GM23248 (cell line): ENCODE measurements at places on chromosomes 7 and 10. TPM values are rescaled to one million over a fixed set of nuclear protein-coding genes. Genes with fewer than 3 reads are reported as not detected.

DNA sequence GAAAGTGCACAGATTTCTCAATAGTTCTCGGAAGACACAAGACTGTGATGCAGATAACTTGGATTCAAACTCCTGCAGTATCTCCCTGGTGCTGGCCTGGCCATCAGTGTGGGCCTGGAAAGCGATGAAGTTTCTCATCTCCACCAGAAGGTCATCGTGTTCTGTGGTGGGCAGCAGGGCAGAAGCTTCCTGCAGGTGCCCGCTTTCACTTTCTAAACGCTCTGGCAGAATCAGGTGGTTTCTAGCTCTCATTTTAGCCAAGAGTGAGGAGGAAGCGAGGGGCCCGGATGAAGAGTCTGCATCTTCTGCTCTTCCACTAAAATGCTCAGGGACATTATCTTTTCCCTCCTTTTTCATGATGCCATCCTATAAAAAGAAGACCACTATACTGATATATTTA lies 63.0 kb upstream of the DRGX start:
- H3K4me1 ChIP-seq = no peaks in the 10 kb centered on the region
- no peak overlapping the region for H3K4me3 ChIP-seq

DNA sequence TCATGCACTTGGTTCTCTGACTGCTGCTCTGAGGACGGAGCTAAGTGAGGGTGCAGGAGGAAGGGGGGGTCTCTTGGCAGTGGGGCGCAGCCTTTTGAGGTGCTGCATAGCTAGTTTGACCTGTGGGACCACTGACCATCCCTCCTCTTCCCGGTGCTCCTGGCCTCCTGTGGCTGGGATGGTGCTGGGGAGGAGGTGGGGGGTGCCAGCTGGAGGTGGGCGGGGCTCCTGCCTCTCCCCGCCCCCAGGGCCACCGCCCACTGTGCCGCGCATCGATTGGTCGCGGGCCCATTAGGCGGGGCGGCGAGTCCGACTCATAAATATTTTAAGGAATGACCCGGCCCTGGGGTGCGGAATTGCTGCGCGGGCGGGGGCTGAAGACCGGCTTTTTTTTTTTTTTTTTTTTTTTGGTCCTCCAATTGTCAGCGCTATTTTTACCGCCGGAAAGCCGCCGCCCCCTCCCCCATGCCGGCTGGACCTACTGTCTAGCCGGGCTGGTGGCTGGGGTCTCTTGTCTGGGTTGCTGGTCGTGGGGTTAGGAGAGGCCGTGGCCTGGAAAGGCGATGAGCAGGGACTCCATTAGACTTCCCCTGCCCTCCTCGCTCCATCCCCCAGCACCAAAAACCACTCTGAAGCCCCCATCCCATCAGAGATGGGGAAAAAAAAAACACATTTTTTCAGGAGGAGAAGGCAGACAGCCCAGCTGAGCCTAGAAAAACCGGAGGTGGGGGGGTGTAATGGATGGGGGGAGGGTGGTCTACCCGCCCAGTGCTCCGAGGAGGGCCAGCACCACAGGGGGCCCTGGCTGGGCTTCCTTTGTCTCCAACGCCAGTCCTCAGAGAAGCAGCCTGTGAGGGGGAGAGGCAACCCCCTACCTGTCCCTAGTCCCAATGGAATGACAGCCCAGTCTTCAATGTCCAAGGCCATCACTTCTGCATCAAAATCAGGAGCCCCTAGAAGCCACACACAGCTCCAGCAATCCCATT lies 6.4 kb downstream of the SH2B2 start:
- no peaks in the 10 kb centered on the region for H3K4me1 ChIP-seq
- peak; percentile 19 for DNase-seq
- H3K27ac ChIP-seq = no peak overlapping the region
- H3K36me3 ChIP-seq = no peaks in the 10 kb centered on the region

- no peaks in the 10 kb centered on the region for H3K27me3 ChIP-seq
- peak overlapping the region; percentile 100 for H3K4me3 ChIP-seq
- H3K4me1 ChIP-seq = peaks cover 6% of the 10 kb centered on the region; the same call in 1 of the 2 replicates
- DNase-seq = peak; percentile 41
- H3K27ac ChIP-seq = peak overlapping the region; percentile 54
Measured at GRCh38 chr7:99437946-99438572, 539 bp downstream of the PTCD1 start.

DNA sequence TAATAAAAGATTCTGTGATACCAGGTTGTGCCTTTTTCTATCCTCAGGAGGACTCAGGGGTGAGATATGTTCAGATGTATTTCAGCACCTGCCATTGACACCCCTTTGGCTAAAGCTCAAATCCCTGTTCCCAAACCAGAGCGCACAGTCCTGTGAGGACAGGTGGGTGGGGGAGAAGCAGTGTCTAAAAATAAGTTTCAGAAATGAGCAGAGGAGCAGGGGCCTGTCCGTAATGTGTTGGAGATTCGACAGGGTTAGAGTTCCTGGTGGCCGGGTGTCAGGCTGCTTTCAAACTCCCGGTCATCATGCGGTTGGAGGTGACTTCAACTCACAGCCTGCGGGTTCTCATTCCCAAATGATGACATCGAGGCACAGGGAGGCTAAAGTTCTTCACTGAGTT lies 211.5 kb downstream of the KLF6 start:
- DNase-seq = no peak
- no peak overlapping the region for H3K27ac ChIP-seq
- no peak overlapping the region for H3K4me3 ChIP-seq
- H3K27me3 ChIP-seq = no peaks in the 10 kb centered on the region
- H3K36me3 ChIP-seq = no peaks in the 10 kb centered on the region

GRCh38 chr10:119654540-119654939 lies 3.4 kb downstream of the BAG3 start:
- peak overlapping the region; percentile 93 for H3K4me3 ChIP-seq
- H3K36me3 ChIP-seq = no peaks in the 10 kb centered on the region
- H3K4me1 ChIP-seq = peaks cover 57% of the 10 kb centered on the region

DNA sequence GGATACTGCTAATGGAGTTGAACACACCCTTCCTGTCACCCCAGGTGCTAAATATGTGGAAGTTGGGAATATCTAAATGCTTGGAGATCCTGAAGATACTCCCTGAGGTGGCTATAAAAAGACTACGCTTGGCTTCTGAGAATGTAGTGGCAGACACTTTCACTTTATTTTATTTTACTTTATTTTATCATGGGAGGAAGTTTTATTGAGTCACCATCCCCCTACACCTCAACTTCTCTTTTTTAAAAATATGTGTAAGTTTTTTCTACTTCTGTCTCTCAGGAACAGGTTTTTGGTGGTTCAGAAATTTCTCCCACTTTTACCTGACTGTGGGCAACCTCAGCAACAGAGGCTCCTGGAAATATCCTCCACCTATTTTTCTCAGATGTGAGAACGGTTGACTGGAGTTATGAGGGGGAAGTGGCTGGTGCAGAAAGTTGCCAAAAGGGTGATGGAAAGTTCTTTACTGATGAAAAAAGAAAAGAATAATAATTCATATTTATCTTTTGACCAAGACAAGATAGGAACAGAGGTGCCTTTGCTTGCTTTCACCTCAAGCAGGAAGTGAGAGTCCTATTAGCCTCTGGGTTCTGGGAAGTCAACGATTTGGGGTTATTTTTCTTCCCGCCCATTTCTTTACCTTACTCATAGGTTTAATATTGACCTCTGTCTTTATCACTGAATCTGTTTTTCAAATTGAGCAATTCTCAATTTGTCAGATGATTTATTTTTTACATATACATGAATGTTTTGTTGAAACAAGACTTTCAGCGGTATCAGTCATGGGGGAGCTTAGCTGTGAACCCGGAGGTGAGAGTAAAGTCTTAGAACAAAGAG lies 103.6 kb downstream of the AHR start:
- no peaks in the 10 kb centered on the region for H3K36me3 ChIP-seq
- H3K27ac ChIP-seq = no peak overlapping the region
- H3K4me3 ChIP-seq = no peak overlapping the region
- DNase-seq = no peak
- H3K4me1 ChIP-seq = peaks cover 11% of the 10 kb centered on the region
- no peaks in the 10 kb centered on the region for H3K27me3 ChIP-seq

GRCh38 chr7:132446260-132446659 lies 130.0 kb downstream of the PLXNA4 start:
- H3K36me3 ChIP-seq = no peaks in the 10 kb centered on the region
- no peak for DNase-seq
- H3K4me3 ChIP-seq = no peak overlapping the region

GRCh38 chr10:126247446-126247975 lies 140.8 kb downstream of the ADAM12 start:
- peak overlapping the region; percentile 97 for H3K27ac ChIP-seq
- H3K4me3 ChIP-seq = no peak overlapping the region
- H3K36me3 ChIP-seq = no peaks in the 10 kb centered on the region
- DNase-seq = peak; percentile 100
- H3K27me3 ChIP-seq = no peaks in the 10 kb centered on the region

- no peaks in the 10 kb centered on the region for H3K4me1 ChIP-seq
- no peaks in the 10 kb centered on the region for H3K36me3 ChIP-seq
- peaks cover 46% of the 10 kb centered on the region for H3K27me3 ChIP-seq
- no peak overlapping the region for H3K27ac ChIP-seq
- DNase-seq = no peak
Measured at GRCh38 chr7:30968294-30968693, 4.5 kb downstream of the GHRHR start.

DNA sequence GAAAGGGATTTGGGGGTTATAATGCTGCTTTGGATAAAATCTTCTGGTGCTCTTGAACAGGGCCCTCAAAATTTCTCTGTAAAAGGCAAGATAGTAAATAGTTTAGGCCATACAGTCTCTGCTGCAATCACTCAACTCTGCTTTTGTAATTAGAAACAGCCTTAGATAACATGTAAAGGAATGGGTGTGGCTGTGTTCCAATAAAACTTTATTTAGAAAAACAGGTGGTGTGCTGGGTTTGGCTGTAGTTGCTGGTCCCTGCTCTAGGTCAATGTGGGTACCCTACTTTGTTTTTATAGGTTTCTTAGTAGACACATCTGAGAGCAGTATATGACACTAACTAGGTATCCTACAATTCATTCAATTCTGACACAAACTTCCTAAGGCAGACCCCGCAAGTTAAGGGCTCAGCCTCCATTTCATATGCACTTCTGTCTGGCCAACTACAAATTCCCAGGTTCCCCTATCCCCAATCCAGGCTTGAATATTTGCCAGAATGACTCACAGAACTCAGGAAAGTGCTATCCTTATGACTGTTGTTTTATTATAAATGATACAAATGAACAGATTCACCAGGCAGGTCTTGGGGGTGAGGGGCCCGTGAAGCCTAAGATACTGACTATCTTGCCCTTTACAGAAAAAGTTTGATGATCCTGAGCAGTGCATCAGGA lies 349.9 kb downstream of the RPS24 start:
- H3K27ac ChIP-seq = no peak overlapping the region
- no peak overlapping the region for H3K4me3 ChIP-seq
- H3K36me3 ChIP-seq = no peaks in the 10 kb centered on the region
- H3K27me3 ChIP-seq = no peaks in the 10 kb centered on the region
- DNase-seq = no peak
- H3K4me1 ChIP-seq = no peaks in the 10 kb centered on the region

DNA sequence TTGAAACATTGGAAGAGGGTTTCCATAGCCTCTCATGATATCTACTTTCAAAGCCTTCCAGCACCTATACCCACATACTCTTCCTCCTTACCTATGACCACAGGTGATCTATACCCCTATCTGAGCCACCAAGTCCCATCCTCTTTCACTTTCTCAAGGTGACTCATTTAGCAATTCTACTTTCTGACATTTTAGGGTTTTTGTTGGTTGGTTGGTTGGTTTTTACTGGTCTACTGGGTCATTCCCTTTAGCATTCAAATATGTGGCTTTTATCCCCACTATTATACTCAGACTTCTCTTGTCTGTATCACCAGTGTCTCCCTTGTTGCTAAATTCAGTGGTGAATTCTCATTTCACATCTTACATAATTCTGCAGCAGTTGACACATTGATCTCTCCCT lies 130.4 kb upstream of the STEAP4 start:
- DNase-seq = no peak
- no peak overlapping the region for H3K4me3 ChIP-seq
- no peaks in the 10 kb centered on the region for H3K27me3 ChIP-seq
- H3K36me3 ChIP-seq = no peaks in the 10 kb centered on the region

DNA sequence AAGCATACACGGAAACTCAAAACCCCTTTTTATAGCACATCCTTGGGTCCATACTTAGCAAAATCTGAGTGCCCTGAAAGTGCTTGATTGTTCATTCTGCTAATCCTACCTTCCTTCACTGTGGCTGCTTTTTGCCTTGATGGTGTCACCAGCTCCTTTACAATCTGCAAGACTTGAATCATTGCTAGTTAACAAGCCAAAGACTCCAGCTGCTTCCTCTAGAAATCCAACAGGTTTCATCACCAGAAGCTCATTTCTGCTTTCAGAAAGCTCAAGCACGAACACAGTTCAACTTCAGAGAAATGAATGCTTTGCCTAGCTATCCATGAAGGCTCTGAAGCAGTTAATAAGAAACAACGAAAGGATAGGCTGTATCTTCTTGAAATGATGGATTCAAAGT lies 38.0 kb downstream of the USP6NL start:
- peak overlapping the region; percentile 13; the same call in 1 of the 2 replicates for H3K27ac ChIP-seq
- peak; percentile 70 for DNase-seq
- H3K4me1 ChIP-seq = peaks cover 11% of the 10 kb centered on the region
- no peaks in the 10 kb centered on the region for H3K36me3 ChIP-seq

DNA sequence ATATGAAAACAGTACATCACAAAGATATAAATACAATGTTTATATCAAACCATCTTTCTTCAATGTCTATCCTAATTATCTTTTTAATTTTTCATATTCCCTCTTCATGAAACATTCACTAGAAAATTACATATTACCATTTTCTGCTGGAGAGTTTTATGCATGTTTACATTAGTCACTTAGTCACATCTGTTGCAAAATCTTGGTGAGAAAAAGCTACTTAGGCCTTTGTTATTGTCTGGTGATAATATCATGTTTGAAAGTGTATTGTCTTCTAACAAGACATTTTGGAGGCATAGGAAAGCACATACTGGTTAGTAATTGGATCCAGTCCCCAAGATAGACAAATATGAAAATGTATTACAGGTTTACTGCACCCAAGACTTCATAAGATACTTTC lies 163.6 kb downstream of the GNAI1 start:
- H3K27me3 ChIP-seq = no peaks in the 10 kb centered on the region
- DNase-seq = peak; percentile 15
- no peak overlapping the region for H3K4me3 ChIP-seq
- 0 out of 2 replicates have a peak, but pooled peaks cover 9% of the 10 kb centered on the region for H3K4me1 ChIP-seq
- H3K36me3 ChIP-seq = no peaks in the 10 kb centered on the region

CTAGE8 gene
- 0.13 TPM in 1 of 2 replicates, not detected in the other for total RNA-seq

BEND7 gene
- 5.8 and 6.4 TPM in 2 replicates for total RNA-seq

DUSP5 gene
- 17.8 and 18.0 TPM in 2 replicates for total RNA-seq

SPDYE2B gene
- total RNA-seq = not detected in 2 replicates

ZNF467 gene
- not detected in 2 replicates for total RNA-seq

INSYN2A gene
- total RNA-seq = 0.43 and 0.51 TPM in 2 replicates

SEC61A2 gene
- total RNA-seq = 9.7 and 20.6 TPM in 2 replicates

PTF1A gene
- total RNA-seq = not detected in 2 replicates
